Mesothelial cell of epicardium (in vitro differentiated cells): ENCODE measurements at places on chromosomes 11 and 22. TPM values are rescaled to one million over a fixed set of nuclear protein-coding genes. Genes with fewer than 3 reads are reported as not detected.

Gene TESMIN
- total RNA-seq, result 15.9 to 19.2 TPM (median 16.0 TPM) in 3 replicates

DNA sequence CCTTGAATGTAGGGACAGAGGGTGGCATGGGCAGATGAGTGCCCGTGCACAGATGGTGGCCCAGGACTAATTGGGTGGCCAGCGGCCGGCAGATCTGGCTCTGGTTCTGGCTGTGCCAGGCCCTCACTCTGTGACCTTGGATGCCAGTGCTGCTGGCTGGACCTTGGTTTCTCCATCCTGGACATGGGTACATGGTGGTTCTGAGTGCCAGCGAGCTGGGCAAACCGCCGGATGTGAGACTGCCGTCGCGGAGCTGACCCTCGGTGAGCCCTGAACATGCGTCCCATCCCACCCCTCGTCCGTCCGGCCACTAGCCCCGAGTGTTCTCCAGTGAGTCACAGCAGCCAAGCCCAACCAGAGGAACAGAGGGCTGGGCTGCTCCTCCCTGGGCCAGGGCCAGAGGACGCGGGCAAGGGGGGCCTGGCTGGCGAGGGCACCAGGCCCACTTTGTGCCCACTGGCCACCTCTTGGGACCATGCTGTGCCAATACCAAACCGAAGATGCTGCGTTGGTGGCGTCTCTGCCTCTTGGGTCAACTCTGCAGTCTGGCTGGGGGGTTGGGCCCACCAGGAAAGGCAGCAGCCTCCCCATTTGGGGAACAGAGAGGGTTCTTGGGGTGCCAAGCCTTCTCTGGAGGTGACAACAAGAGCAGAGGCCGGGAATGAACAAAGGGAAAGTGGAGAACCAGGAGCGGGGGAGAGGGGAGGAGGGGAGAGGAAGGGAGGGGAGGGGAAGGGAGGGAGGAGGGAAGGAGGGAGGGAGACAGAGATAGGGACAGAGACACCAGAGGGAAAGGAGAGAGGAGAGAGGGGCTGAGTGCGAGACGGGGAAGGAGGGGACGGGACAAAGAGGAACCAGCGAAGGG is 10.7 kb downstream of the LSP1 start:
- H3K27me3 ChIP-seq, result no peaks in the 10 kb centered on the region
- no peaks in the 10 kb centered on the region for H3K36me3 ChIP-seq
- peak overlapping the region; percentile 41 for H3K4me3 ChIP-seq
- peaks cover 21% of the 10 kb centered on the region for H3K4me1 ChIP-seq
- peak overlapping the region; percentile 88 for H3K27ac ChIP-seq
- DNase-seq, result peak; percentile 56

DNA sequence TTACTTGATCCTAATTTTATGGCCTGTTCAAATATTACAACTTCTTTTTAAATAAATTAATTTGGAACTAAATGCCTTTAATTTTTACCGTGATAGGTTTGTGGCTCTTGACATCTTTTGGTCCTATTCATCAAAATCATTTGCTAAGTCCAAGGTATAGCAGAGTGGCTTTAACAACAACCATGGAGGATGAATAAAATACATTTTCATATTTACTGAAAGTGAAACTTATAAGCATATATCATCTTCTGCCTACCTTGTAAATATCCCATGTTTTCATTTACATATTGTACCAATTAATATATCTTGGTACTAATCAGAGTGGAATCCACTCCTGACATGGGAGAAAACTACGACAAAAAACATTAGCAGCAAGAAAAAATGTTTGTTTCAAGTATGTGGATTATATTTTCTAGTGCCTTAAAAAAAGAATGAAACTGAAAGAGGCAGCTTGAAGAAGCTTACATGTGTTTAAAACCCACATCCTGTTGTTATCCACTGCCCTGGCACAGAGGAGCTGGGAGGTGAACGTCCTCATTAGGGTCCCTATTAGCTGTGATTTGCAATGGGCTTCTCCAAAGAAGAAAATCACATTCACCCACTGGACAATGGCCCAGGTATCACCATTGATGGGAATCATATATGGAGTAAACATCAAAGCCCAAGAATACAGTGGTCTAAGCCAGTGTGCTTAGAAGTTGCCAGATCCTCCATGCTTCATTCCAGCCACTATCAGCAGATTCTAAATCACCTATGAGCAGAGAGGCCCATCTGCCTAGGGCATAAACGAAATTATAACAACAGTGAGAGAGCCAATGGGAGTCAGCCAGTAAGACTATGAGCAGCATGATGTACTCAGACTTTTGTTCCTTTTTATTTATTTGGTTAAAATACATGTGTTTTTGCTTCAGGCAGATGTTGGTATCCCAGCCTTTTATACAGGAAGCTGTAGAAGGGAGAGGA is 84.7 kb downstream of the MAML2 start:
- H3K4me3 ChIP-seq, result no peak overlapping the region
- no peak for DNase-seq
- peaks cover 78% of the 10 kb centered on the region for H3K4me1 ChIP-seq
- no peaks in the 10 kb centered on the region for H3K27me3 ChIP-seq
- H3K27ac ChIP-seq, result peak overlapping the region; percentile 91

Gene TTC28
- 91.7 to 95.9 TPM (median 92.7 TPM) in 3 replicates for total RNA-seq

GRCh38 chr11:507727-508515 is 879 bp upstream of the RNH1 start:
- H3K27ac ChIP-seq, result peak overlapping the region; percentile 89
- peaks cover 16% of the 10 kb centered on the region for H3K36me3 ChIP-seq
- H3K4me3 ChIP-seq, result peak overlapping the region; percentile 96
- H3K4me1 ChIP-seq, result peaks cover 22% of the 10 kb centered on the region
- H3K27me3 ChIP-seq, result no peaks in the 10 kb centered on the region

DNA sequence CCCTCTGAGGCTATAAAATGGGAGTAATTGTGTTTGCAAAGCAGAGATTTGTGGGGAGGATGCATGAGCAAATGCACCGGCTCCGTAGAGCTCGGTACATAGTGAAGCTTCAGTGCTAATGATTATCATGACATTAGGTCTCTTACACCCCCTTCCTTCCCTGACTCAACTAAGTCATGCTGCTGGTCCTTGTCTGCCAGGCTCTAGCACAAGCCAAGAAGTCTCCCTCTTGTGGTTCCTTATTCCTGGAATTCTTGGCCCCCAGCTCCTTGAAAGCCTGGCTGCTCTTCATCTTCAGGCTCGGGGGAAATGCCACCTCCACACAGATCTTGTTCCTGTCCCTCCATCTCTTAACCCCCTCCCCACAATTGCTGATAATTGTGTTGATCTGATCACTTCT is 45.7 kb upstream of the SYT13 start:
- H3K4me3 ChIP-seq, result no peak overlapping the region
- no peaks in the 10 kb centered on the region for H3K4me1 ChIP-seq
- H3K36me3 ChIP-seq, result no peaks in the 10 kb centered on the region
- DNase-seq, result no peak

DNA sequence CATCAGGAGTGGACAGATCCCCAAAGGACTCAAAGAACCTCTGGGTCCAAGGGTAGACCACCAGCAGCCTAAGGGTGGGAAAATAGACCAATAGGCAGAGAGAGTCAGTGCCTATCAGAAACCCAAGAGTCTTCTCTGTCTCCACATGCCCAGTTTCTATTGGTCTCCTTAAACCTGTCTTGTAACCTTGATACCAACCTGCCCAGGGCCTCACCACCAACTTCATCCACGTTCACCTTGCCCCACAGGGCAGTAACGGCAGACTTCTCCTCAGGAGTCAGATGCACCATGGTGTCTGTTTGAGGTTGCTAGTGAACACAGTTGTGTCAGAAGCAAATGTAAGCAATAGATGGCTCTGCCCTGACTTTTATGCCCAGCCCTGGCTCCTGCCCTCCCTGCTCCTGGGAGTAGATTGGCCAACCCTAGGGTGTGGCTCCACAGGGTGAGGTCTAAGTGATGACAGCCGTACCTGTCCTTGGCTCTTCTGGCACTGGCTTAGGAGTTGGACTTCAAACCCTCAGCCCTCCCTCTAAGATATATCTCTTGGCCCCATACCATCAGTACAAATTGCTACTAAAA is at the start of gene HBB:
Gene HBB (minus strand): TSS at position 340 of the 579 bp plus-strand sequence. CDS start 50 bp downstream, at position 290.
- no peaks in the 10 kb centered on the region for H3K27me3 ChIP-seq
- no peaks in the 10 kb centered on the region for H3K36me3 ChIP-seq
- no peak within 1 kb of the TSS for H3K4me3 ChIP-seq
- no peak for DNase-seq
- no peak within 1 kb of the TSS for H3K27ac ChIP-seq

DNA sequence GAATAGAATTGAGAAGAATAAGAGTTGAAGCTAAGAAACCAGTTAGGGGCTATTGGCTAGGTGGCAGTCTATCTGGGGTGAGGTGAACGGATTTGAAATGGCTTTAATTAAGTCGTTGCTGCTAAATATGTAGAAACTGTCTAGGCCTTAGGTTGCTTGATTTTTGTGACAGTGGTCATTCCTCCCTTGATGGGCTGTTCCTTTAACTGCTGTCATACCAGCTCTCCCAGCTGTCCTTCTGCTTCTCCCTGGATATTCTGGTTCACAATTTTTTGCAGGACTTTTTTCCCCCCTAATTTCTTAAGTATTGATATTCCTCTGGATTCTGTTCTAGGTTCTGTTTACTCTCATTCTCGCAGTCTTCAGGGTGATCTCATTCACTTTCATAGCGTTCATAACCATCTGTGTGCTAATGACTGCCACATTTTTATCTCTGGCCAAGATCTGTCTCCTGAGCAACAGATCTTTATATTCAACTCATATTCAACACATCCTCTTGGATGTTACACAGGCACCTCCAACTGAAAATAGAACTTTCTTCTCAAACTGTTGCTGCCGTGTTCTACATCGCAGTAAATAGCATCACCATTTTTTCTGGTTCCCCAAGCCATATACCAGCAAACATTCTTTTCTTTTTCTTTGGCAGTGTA is 134.1 kb downstream of the UVRAG start:
- no peak for DNase-seq
- no peaks in the 10 kb centered on the region for H3K36me3 ChIP-seq
- H3K27me3 ChIP-seq, result no peaks in the 10 kb centered on the region
- no peak overlapping the region for H3K4me3 ChIP-seq

DNA sequence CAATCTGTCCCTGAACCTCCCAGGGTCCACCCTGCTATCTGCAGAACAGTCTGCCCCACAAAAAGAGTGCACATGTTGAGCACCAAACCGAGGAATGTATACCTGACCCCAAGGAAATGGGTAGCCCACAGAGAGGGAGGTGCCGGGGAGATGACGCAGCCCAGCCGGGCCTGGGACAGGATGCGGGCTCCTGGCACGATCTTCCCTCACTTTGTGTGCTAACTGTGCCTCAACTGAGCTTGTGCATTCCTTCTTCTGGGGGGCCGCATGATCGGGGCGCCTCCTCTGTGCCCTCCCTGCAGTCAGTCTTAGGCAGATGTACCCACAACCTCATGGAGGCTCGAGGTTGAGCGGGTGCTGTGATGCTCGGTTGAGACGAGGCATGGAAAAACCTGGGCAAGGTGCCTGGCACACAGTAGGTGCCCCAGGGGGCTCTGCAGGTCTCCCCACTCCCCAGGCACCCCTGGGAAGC is 2.4 kb downstream of the GAS2L1 start:
- H3K36me3 ChIP-seq, result peaks cover 3% of the 10 kb centered on the region
- no peak overlapping the region for H3K27ac ChIP-seq
- H3K4me3 ChIP-seq, result peak overlapping the region; percentile 54
- H3K27me3 ChIP-seq, result peaks cover 16% of the 10 kb centered on the region
- DNase-seq, result no peak

DNA sequence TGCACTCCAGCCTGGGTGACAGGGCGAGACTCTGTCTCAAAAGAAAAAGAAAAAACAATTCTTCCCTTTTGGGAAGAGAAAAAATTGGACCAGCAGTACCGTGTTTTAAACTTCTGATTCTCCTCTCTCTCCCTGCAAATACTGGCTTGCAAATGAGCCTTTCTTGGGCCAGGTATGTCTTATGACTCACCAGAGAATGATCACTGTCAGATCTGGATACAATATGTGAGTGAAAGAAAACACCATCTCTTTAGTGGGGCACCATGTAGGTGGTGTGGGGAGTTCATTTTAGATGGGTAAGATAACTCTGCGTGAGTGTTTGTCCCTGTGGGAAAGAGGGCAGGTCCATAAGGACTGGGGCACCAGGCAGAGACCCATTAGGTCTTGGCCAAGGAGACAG is 2.4 kb upstream of the SCGB2A2 start:
- no peaks in the 10 kb centered on the region for H3K4me1 ChIP-seq
- H3K27ac ChIP-seq, result no peak overlapping the region
- peaks cover 56% of the 10 kb centered on the region for H3K27me3 ChIP-seq

DNA sequence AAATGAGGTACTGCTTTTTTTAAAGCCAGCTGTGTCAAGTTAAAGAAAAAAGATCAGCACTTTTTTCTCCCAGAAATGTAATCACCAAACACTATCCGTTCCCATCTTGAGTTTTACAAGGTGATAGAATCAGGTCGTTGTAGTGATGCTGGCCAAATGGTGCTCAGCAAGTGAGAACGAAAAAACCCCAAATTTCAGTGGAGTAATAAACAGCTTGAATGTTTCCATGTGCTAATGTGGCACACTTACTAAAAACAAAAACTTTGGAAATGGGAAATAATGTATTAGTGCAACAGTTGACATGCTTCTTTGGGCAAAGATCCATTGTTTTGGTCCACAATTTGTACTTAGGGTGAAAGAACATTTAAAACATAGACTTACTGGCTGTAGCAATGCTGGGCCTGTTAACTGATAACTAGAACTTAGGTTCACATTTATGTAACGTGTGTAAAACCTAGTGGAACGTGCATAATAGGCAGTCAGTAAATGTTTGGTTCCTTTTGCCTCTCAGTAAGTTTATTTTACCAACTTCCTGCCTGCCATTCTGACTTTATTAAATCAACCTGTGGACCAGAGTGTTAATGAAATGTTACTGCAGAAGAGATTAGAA is 15.4 kb upstream of the GDPD4 start:
- no peak overlapping the region for H3K27ac ChIP-seq
- H3K27me3 ChIP-seq, result no peaks in the 10 kb centered on the region
- peaks cover 7% of the 10 kb centered on the region for H3K4me1 ChIP-seq

GRCh38 chr11:78359921-78360320 is 57.7 kb downstream of the GAB2 start:
- H3K27me3 ChIP-seq, result no peaks in the 10 kb centered on the region
- H3K4me3 ChIP-seq, result no peak overlapping the region
- H3K27ac ChIP-seq, result peak overlapping the region; percentile 80
- peaks cover 24% of the 10 kb centered on the region for H3K4me1 ChIP-seq

DNA sequence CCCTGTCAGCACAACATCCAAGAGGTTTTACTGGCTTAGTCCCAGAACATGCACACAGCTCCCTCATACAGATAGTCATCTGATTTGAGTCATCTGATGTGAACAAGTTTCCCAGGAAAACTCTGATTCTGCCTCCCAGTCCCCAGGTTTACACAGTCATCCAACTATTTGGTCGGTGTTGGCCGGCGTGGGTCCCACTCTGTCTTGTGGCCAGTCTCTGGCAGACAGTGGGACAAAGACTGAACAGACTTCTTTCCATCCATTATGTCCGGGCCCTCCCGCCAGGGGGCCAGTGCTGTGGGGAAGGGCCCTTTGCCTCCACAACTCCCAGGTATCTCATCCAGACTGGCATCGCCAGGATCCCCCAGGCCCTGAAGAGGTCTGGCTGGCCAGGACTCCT is 60.0 kb downstream of the BTG4 start:
- H3K27ac ChIP-seq, result no peak overlapping the region
- no peak for DNase-seq
- peaks cover 51% of the 10 kb centered on the region for H3K27me3 ChIP-seq
